ENCODE measurements at places on chromosomes 1 and 21.

DNA sequence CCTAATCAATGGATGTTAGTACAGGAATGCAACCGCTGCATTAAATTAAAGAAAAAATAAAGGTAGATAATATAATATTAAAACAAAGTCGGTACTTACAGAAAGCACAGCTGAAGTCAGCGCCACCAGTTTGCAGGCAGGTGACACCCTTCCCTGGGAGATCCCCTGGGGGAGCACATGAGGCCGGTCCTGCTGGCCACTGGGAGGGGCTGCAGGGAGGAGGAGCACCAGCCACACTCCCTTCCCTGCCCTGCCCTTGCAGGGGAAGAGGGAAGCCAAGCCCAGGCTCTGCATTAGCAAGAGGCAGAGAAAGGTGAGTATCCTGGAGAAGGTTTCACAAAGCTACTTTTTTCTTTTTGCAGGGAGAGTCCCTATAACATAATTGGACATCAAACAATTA is 507.0 kb downstream of the AJAP1 start:
- no peak for DNase-seq

- no peak for DNase-seq
These were observed 18.9 kb downstream of the VANGL2 start for GRCh38 chr1:160419150-160419837.

DNA sequence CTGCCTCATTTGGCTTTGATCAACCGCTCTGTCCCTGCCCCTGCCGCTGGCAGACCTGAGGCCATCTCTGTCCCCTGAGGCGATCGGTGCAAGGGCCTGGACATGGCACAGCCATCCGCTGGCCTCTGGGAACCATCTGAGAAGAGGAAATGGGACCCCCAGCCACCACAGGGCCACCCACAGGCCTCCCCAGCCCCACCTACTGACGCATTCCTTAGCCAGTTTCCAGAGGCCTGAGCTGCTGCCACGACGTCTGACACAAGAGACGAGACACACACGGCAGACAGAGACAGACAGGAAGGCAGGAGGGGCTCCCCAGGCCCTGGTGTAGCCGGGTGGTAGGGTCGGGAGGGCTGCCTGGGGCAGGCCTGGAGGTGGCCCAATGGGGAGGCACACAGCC is 37.3 kb upstream of the EDN2 start:
- no peak for DNase-seq

DNA sequence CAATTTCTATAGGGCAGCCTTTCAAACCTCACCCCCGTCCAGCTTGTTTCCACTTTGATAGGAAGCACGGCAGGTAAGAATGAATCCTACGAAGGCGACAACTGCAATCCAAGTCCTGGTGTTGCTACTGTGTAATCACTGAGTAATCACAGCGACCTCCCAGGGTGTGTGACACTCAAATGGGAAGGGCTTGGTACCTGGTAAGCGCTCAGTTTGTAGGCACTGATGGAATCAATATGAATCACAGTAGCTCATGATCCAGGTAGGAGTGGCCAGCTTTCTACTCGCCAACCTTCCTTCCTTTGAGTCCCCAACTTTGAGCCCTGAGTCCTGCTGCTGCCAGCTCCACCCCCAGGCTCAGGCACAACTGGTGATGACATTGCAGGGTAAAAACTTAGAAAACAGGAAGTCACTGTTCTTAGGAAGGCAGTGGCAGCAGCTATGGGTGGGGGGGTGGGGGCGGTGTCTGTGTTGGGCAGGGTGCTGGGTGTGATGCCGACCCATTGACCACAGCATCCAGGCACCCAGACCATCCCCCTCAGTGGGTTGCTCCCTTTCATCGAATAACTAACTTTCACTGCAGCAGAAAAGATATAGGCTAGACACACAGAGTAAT is 70.7 kb downstream of the CD247 start:
- DNase-seq = no peak

GRCh38 chr1:73948055-73948454 is 249.9 kb downstream of the LRRIQ3 start:
- no peak for DNase-seq

- no peak for DNase-seq
These were observed 1.6 kb upstream of the PAQR7 start for GRCh38 chr1:25877155-25877554.

DNA sequence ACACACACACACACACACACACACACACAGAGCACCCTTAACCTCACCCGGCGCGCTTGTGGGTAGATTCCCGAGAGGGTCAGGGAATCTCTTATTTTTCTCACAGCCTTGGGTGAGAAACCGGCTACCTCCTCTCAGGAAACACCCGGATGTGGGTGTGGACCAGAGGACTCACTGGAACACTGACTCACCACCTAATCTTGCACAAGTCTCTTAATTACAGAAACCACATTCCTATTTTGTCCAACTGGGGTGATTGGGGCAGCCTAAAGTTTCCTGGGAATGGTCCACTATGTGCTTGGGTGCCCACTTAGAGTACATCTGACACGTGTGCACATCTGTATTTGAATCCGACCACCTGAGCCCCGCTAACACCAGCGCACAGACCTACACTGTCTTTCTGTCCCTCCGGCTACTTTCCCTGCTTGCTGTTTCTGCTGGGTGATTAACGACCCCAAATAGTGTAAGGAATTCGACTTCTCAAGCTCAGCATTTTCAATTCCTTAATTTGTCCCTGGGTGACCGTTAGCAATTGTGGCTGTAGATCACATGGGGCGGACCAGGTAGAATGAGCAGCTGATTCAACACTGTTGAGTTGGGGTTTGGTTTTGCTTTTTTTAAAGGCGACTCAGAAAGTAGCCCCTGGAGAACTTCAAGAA is 14.0 kb upstream of the TBX15 start:
- no peak for DNase-seq

DNA sequence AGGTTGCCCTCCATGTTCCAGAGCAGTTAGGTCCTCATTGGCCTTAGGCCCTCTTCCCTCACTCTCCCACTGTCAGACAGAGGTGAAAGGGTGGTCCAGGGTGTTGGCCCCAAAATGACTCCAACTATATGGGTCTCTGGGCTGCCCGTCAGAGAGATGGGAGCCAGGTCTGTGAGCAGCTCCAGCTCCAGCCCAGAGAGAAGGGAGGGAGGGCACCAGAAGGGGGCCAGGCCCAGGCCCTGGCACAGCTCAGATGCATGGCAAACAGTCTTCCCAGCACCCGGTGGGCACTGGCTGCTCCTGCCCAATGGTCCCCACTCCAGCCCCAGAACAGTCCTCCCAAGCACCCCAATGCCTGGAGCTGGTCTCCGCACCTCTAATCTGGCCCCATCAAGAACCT is 2.2 kb downstream of the BCAN start:
- no peak for DNase-seq

DNA sequence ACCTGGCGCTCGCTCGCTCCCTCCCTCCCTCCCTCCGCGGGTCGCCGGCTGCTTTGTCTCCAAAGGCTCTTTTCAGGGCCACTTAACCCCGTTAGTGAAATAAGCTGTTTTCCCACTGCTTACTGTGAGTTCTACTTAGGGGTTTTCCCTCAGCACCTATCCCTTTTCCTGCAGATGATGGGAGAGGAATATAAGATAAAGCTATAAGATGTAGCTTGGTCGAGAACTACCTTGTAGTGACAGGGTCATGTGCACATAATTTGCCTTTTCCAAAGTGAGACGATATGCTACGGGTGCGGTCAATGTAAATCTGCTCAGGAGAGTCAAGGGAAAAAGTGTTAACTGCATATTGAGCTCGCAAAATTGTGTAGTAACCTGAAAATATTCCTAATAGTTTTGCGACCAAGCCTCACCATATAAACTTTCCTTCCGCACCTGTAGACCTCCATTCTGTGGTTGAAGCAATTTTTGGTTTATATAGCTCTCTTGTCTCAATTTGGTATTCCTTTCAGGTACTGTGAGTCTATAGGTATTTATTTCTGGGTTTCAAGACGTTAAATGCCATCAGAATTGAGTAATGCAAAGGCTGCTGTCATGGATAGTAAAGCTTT is 55.8 kb upstream of the BOLA1 start:
- DNase-seq = no peak

DNA sequence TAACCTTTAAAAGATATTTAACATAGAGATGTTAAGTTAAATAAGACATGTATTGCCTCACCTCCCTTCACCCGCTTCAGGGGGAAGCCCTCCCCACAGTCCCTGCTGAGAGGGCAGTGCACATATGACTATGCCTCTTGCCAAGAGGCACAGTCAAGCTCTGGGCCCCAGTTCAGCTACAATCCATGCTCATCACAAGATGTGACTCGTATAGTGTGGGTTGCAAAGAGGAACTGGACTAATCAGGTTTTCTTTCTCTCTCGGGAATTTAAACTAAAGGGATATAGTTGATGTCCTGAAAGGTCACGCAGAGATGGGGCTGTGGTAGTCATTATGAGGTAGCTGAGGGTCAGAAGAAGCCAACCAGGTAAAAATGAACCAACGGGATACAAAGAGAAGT is 35.6 kb downstream of the LYST start:
- no peak for DNase-seq

DNA sequence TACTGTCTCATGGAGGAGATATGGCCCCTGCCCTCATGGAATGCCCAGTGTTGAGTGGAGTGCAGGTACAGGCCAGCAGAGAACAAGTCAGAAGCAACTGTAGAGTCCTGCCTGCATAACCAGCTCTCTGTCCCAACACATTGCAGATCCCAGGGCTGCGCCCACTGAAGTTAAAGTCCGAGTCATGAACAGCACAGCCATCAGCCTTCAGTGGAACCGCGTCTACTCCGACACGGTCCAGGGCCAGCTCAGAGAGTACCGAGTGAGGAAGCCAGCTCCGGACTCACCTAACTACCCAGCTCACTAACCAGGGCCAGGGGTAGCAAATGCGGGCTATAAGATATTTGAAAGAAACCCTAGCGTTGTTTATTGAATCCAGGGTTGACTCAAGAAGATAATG is 59.1 kb upstream of the CNTN2 start:
- no peak for DNase-seq

All from D341Med (cell line).